ENCODE measurements at places on chromosomes 2 and 18. TPM values are rescaled to one million over a fixed set of nuclear protein-coding genes. Genes with fewer than 3 reads are reported as not detected.

The NEURL3 gene
- not detected for total RNA-seq

The LGALSL gene
- 20.4 TPM for total RNA-seq

The DAPL1 gene
- not detected for total RNA-seq

- no peaks in the 10 kb centered on the region for H3K27me3 ChIP-seq
- no peaks in the 10 kb centered on the region for H3K4me1 ChIP-seq
- no peak for DNase-seq
- H3K27ac ChIP-seq = no peak overlapping the region
Observed at GRCh38 chr2:42895134-42895790, 102.9 kb upstream of the HAAO start.

GRCh38 chr2:200159829-200160781 is 146.4 kb upstream of the SPATS2L start:
- no peak for DNase-seq
- H3K27me3 ChIP-seq = no peaks in the 10 kb centered on the region
- H3K36me3 ChIP-seq = peaks cover 11% of the 10 kb centered on the region

DNA sequence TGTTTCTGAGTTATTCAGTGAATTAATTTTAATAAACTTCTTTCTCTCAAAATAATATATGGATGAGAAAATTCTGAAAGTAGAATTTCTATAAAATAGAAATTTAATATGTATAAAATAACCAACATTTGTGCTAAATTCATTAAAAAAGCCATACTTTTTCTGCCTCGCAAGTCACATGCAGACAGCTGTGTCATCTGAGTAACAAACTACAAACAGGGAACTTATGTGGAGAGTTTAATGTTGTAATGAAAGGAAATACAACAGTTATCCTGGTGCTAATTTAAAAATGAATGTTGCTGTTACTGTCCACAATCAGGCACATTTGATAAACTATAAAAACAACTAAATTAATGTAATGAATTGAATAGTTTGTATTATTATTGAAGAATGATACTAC is 22.2 kb downstream of the RMDN2 start:
- H3K4me3 ChIP-seq = no peak overlapping the region
- no peaks in the 10 kb centered on the region for H3K4me1 ChIP-seq
- H3K27me3 ChIP-seq = no peaks in the 10 kb centered on the region

DNA sequence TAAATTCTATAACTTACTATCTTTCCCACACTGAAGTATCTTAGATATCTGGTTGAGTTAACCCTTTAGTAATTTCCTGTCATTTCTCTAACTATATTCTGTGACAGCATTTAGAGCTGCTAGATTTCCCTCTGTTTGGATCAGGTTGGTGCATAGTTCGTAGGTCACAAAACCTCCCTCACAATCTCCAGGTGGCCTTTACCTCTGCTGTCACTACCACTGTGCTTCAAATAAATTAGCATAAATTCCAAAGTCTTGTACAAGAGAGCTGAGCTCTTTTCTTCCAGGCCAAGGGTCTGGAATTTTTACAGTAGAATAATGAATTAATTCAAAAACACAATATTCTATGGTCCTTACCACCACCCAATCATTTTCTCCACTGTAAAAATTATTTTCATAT is 739.7 kb downstream of the ERBB4 start:
- H3K36me3 ChIP-seq = no peaks in the 10 kb centered on the region
- DNase-seq = no peak
- H3K27me3 ChIP-seq = no peaks in the 10 kb centered on the region
- no peaks in the 10 kb centered on the region for H3K4me1 ChIP-seq

DNA sequence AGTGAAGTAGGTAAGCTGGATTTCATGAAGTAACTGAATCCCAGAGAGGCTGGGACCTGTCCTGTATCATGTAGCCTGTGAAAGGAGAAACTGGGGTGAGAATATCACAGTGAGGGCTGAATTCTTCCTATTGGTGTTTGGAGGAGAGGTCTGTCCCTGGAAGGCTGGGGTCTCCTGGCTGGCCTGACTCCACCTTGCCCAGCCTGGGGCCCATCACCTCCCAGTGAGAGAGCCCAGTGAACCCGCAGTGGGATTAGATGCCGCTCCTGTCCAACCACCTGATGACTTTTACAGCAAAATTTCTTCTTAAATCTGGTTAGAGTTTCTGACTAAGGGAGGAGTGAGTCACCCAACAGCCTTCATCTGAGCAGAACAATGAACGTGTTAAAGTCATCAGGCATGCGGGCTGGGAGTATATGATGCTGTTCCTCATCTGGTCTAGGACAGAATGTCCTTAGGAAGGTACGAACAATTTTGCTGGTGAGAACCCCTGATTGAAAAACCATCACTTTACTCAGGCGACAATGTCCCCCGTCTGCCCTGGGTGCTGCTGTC is 152.9 kb downstream of the LPIN1 start:
- peaks cover 5% of the 10 kb centered on the region for H3K4me1 ChIP-seq
- no peak overlapping the region for H3K27ac ChIP-seq
- no peak overlapping the region for H3K4me3 ChIP-seq

- DNase-seq = no peak
- H3K36me3 ChIP-seq = no peaks in the 10 kb centered on the region
- H3K4me1 ChIP-seq = no peaks in the 10 kb centered on the region
- no peaks in the 10 kb centered on the region for H3K27me3 ChIP-seq
Observed at GRCh38 chr2:10285191-10285555, 17.5 kb upstream of the HPCAL1 start.

DNA sequence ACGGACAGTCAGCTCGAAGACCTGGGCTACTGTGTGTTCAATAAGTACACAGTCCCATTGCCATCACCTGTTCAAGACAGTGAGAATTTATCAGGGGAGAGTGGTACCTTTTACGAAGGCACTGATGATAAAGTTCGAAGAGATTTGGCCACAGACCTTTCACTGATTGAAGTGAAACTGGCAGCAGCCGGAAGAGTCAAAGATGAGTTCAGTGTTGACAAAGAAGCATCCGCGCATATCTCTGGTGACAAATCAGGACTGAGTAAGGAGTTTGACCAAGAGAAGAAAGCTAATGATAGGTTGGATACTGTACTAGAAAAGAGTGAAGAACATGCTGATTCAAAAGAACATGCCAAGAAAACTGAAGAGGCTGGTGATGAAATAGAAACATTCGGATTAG is 76.9 kb upstream of the UNC80 start:
- H3K27ac ChIP-seq = no peak overlapping the region
- no peaks in the 10 kb centered on the region for H3K36me3 ChIP-seq
- DNase-seq = no peak
- H3K4me3 ChIP-seq = no peak overlapping the region
- peaks cover 2% of the 10 kb centered on the region for H3K4me1 ChIP-seq

GRCh38 chr18:13371689-13372418 is 153.3 kb downstream of the LDLRAD4 start:
- no peaks in the 10 kb centered on the region for H3K36me3 ChIP-seq
- no peak overlapping the region for H3K4me3 ChIP-seq
- H3K4me1 ChIP-seq = no peaks in the 10 kb centered on the region
- no peak overlapping the region for H3K27ac ChIP-seq
- no peak for DNase-seq
- H3K27me3 ChIP-seq = no peaks in the 10 kb centered on the region
